ENCODE measurements at places on chromosomes 13 and 19.

- H3K4me1 ChIP-seq: peaks cover 50% of the 10 kb centered on the region
- no peaks in the 10 kb centered on the region for H3K27me3 ChIP-seq
- H3K36me3 ChIP-seq: no peaks in the 10 kb centered on the region
- peak overlapping the region; percentile 70 for H3K27ac ChIP-seq
- H3K4me3 ChIP-seq: no peak overlapping the region
Measured at GRCh38 chr19:14507704-14508542, 10.3 kb downstream of the DNAJB1 start.

DNA sequence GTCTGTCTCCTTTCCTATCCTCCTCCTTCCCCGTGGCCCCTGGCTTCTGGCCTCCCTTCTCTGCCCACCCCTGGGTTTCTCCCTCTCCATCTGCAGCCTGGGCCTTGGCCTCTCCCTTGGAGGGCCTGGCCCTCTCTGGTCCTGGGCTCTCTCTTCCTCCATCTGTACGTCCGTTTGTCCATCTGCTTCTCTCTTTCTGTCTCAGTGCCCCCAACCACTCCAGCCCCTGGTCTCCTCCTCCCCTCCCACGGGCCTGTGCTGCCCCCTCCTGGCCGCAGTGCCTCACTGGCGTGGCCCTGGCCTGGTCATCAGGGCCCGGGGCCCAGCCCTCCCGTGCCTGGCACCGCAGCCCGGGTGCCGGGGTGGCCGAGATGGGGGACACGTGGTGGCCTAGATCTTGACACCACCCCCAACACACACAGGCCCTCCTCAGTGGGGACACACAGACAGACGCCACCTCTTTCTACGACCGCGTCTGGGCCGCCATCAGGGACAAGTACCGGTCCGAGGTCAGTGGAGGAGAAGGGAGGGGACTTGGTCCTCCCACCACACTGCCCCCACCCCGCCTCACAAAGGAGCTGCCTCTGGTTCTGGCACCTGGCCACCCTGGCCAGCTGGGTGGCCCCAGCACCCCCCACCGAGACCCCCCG lies 11.3 kb downstream of the PRKCSH start:
- H3K4me3 ChIP-seq: no peak overlapping the region
- DNase-seq: peak; percentile 61
- no peaks in the 10 kb centered on the region for H3K4me1 ChIP-seq
- H3K27me3 ChIP-seq: no peaks in the 10 kb centered on the region
- H3K27ac ChIP-seq: no peak overlapping the region

- H3K36me3 ChIP-seq: no peaks in the 10 kb centered on the region
- H3K4me3 ChIP-seq: no peak overlapping the region
- no peaks in the 10 kb centered on the region for H3K27me3 ChIP-seq
- no peak for DNase-seq
- no peaks in the 10 kb centered on the region for H3K4me1 ChIP-seq
Measured at GRCh38 chr19:51078104-51078503, 4.6 kb downstream of the KLK14 start.

- no peaks in the 10 kb centered on the region for H3K36me3 ChIP-seq
- no peak for DNase-seq
- H3K27ac ChIP-seq: no peak overlapping the region
- no peak overlapping the region for H3K4me3 ChIP-seq
Measured at GRCh38 chr13:77565635-77566034, 30.1 kb downstream of the SCEL start.

DNA sequence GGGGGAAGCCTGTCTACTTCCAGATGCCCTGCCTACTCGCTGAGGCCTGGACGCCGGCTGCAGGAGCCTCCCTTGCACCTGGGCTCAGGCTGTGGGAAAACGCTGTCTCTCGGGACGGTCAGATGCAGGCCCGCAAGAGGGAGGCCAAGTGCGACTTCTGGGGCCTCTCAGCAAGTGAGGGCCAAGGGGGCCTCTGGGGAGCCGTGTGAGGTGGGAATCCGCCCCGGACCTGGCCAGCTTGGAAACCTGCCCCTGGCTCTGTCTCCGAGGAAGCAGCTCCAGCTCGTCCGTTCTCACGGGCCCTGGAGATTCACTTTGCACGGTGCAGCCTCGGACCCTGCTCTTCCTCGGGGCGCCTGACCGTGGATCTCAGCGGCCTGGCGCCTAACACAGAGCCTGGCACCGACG lies 11.4 kb upstream of the CRTC1 start:
- no peaks in the 10 kb centered on the region for H3K36me3 ChIP-seq
- DNase-seq: no peak
- H3K4me3 ChIP-seq: no peak overlapping the region
- H3K4me1 ChIP-seq: no peaks in the 10 kb centered on the region
- no peaks in the 10 kb centered on the region for H3K27me3 ChIP-seq

DNA sequence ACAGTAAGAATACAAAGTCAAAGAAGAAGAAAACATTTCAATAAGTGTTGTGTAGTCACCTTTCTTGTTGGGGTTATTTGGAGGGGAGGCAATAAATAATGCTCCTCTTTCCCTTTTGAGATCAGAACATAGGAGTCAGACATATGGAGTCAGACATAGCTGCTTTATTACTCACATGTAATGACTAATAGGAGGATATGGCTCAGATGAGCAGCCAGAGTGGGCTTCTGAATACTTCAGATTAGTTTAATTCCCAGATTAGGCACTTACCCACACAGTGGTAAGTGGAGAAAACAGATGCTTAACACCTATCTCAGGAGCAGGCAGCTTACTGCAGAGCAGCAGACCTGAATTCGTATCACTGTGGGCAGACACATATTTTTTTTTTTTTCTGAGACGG lies 31.7 kb upstream of the C1QTNF9B start:
- H3K27ac ChIP-seq: no peak overlapping the region
- H3K4me1 ChIP-seq: no peaks in the 10 kb centered on the region
- DNase-seq: no peak
- no peaks in the 10 kb centered on the region for H3K27me3 ChIP-seq
- no peaks in the 10 kb centered on the region for H3K36me3 ChIP-seq
- H3K4me3 ChIP-seq: no peak overlapping the region

DNA sequence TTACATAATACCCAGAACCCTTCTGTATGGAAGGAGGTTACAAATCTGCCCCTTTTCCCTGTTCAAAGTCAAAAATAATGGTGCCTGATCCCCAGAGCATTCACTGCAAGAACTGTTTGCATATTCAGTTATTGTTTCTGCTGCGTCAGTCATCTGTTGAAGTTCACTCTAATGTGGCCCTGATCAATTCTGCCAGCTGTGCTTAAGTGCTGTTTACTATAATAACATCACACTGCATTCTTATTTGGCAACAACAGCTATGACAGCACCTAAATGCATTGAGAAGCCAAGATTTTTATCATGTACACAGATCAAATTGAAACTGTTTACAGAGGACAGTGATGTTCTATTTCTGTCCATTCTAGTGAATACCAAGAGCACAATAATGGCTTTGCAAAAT lies 115.9 kb downstream of the DACH1 start:
- H3K27me3 ChIP-seq: no peaks in the 10 kb centered on the region
- H3K36me3 ChIP-seq: no peaks in the 10 kb centered on the region
- H3K4me1 ChIP-seq: no peaks in the 10 kb centered on the region

- H3K36me3 ChIP-seq: no peaks in the 10 kb centered on the region
- H3K4me1 ChIP-seq: no peaks in the 10 kb centered on the region
- DNase-seq: no peak
- H3K27ac ChIP-seq: no peak overlapping the region
- no peak overlapping the region for H3K4me3 ChIP-seq
Measured at GRCh38 chr19:34104096-34104495, 68.2 kb upstream of the LSM14A start.

GRCh38 chr13:77737583-77738200 lies 40.2 kb downstream of the SLAIN1 start:
- no peaks in the 10 kb centered on the region for H3K4me1 ChIP-seq
- no peak overlapping the region for H3K4me3 ChIP-seq
- peaks cover 3% of the 10 kb centered on the region for H3K36me3 ChIP-seq
- H3K27me3 ChIP-seq: no peaks in the 10 kb centered on the region
- no peak overlapping the region for H3K27ac ChIP-seq

DNA sequence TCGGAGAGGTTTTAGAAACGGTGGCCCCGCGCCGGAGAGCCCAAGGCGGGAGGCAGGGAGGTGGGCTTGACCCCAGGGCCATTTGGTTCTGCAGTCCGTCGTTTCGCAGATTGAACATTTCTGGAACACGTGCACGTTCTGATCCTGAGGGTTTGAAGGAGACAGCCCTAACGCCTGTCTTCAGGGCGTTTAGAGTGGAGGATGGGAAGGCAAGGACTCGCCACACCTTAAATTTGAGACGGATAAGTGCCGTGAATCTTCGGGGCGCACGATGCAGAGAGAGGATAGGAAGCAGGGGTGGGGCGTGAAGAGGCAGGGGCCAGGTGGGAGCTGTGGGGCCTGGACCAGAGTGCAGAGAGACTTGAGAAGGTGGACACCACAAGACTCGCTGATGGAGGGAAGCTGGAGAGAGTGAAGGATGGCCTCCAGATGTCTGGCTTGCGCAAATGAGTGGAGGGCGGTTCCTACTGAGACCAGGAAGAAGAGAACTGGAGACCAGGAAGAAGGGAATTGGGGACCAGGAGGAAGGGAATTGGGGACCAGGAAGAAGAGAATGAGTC lies 804 bp upstream of the MIER2 start:
- H3K4me1 ChIP-seq: peaks cover 9% of the 10 kb centered on the region
- H3K4me3 ChIP-seq: peak overlapping the region; percentile 84
- no peaks in the 10 kb centered on the region for H3K27me3 ChIP-seq
- H3K27ac ChIP-seq: no peak overlapping the region
- no peaks in the 10 kb centered on the region for H3K36me3 ChIP-seq
- DNase-seq: no peak
